T-helper 1 cell (primary cell): ENCODE measurements at places on chromosomes 3 and 15.
A peak's percentile ranks its signal among the peaks of the same experiment; 100 is the strongest.

DNA sequence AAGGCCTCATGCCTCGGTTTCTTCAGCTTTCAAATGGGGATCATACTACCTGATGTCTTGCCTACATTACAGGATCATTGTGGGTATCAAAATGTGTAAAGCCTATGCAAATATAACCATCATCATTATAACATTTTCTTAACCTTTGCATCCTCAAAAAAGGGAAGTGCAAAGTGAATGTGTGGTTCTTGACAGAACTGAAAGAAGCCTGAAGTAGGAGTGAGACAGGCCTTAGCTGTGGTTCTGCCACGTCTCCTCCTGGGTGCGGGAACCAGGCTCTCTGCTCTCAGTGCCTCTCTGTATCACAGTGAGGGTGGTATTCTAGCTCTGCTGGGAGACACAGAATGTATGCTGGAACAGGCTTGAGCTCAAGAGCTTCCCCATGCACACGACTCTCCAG lies 316.9 kb upstream of the ICE2 start:
- DNase-seq = no peak

DNA sequence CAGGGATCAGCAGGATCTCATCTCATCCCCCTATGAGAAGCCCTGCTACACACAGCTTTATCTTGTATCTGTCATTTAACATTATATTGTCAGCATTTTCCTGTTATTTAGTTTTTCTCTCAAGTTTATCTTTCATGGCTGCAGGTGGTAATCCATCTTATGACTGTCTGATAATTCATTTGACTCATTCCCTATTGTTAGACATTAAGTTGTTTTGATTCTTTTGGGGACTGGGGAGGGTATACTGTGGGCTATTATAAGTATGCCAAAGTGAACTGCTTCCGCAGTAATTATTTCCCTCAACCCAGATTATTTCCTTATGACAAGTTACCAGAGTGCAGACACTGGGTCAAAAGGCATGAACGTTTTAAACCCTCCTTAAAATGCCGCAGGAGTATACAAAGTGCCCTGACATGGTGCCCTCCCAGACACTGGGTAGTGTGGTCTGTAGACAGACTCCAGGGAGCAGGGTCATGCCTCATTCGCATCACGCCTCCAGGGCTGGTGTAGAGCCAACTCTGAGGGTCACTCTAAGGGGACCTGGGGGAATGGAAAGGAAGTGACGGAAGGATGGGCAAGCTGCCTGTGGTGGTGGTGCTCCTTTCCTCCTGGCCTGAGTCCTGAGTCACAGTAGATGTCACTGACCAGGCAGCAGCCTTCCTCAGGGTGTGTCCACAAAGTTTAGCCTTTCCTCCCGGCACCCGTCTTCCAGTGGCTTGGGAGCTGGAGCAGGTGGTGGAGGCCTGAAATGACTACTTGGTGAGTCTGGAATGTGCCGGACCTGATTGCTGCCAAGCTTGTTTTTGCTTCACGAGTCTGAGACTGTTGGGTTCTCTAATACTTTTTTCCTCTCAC lies 11.6 kb downstream of the GPR160 start:
- DNase-seq = no peak

- peak; percentile 80 for DNase-seq
These were observed at the start of gene FOXB1 for GRCh38 chr15:60004009-60004845. Gene FOXB1 (plus strand): TSS chr15:60004311. CDS start chr15:60004964, 653 bp downstream.

DNA sequence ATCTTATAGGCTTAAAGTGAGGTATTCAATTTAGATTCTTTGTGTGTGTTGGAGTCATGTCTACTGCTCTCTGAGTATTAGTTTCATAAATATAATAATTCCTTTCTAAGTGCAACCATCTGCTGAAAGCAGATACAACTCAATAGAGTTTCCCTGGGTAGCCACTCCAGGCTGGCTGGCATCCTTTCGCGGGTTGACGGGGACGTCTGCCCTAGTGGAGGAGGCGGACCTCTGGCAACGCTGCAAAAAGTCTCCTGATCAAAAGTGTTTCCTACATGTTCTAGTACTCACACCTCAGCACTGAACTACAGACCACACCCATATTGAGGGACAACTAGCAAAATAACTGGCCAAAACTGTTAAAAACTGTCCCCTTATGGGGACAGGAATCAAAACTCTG lies 2.5 kb downstream of the MOBP start:
- DNase-seq = no peak

GRCh38 chr3:27677565-27677964 lies 44.6 kb downstream of the EOMES start:
- DNase-seq = no peak

DNA sequence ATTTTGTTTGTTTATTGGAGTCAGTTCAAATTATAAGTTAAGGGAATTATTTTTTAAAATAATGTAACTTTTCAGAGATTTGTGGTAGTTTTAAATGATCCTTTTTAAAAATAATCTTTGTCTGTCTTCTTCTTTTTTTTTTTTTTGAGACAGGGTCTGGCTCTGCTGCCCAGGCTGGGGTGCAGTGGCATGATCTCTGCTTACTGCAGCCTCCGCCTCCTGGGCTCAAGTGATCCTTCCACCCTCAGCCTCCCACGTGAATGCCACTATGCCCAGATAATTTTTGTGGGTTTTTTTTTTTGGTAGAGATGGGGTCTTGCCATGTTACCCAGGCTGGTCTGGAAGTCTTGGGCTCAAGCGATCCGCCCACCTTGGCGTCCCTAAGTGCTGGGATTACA lies 12.6 kb downstream of the FNDC3B start:
- DNase-seq = no peak

- no peak for DNase-seq
These were observed 1.2 kb downstream of the TBL1XR1 start for GRCh38 chr3:177196008-177196455.
